ENCODE measurements at places on chromosomes 12 and 14. TPM values are rescaled to one million over a fixed set of nuclear protein-coding genes. Genes with fewer than 3 reads are reported as not detected.

DNA sequence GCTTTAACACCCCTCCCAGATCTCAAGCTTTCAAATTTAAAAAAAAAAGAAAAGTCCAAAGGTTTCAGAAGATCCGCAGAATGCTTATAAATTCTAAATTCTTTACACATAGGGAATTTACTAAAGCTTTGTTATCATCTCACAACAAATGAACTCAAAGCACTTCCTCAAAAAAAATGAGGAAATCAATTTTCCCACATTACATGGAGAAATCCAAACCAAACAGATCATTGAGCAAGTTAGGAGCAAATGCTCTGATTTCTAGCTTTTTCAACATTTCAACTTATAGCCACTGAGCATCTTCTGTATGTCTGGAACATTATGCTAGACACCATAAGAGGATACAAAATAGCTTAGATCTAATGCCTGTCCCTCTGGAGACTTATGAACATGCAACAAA is 161.0 kb downstream of the CEP128 start:
- no peak for DNase-seq
- H3K4me3 ChIP-seq: no peak overlapping the region
- H3K27me3 ChIP-seq: no peaks in the 10 kb centered on the region
- H3K4me1 ChIP-seq: no peaks in the 10 kb centered on the region

- H3K4me1 ChIP-seq: no peaks in the 10 kb centered on the region
- DNase-seq: no peak
- H3K36me3 ChIP-seq: no peaks in the 10 kb centered on the region
- H3K4me3 ChIP-seq: no peak overlapping the region
- H3K27me3 ChIP-seq: no peaks in the 10 kb centered on the region
Measured at GRCh38 chr12:92185052-92185451, 39.4 kb upstream of the BTG1 start.

DNA sequence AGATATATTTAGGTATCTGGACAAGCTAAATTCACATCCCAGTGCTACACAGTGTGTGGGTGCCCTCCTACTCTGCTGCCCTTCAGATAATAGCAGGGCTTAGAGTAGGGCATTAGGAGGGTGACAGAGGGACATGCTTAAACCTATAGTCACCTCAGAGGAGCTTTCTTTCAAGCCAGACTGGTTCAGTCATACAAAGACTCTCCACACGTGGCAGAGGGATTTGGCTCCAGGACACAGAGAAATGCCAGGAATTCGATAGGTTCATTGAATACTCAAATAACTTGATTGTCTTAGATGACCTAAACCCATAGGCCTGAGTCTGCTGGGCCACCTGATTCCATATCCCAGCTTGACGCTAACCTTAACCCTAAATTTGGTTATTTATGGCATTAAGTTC is 163.5 kb downstream of the TPH2 start:
- no peak overlapping the region for H3K27ac ChIP-seq
- no peak overlapping the region for H3K4me3 ChIP-seq
- no peaks in the 10 kb centered on the region for H3K27me3 ChIP-seq
- DNase-seq: no peak
- H3K36me3 ChIP-seq: no peaks in the 10 kb centered on the region

DNA sequence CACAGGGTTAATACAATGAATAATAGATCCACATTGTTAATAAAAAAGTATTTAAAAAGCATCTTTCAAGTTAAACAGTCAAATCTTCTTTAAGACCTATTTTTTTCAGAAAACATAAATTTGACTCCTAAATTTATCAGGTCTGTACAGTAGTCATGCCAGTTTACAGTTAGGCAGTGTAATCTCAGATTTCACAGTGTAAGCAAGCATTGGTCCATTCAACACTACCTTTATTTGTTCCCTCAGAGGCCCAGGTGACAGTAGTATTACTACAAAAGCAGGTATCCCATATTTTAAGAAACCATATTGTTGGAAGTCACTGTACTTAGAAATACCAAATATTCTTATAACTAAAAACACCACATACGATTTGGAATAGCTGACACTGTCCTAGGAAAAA is 6.1 kb downstream of the ATP2B1 start:
- no peak overlapping the region for H3K4me3 ChIP-seq
- DNase-seq: no peak
- H3K27me3 ChIP-seq: no peaks in the 10 kb centered on the region
- H3K4me1 ChIP-seq: peaks cover 52% of the 10 kb centered on the region

DNA sequence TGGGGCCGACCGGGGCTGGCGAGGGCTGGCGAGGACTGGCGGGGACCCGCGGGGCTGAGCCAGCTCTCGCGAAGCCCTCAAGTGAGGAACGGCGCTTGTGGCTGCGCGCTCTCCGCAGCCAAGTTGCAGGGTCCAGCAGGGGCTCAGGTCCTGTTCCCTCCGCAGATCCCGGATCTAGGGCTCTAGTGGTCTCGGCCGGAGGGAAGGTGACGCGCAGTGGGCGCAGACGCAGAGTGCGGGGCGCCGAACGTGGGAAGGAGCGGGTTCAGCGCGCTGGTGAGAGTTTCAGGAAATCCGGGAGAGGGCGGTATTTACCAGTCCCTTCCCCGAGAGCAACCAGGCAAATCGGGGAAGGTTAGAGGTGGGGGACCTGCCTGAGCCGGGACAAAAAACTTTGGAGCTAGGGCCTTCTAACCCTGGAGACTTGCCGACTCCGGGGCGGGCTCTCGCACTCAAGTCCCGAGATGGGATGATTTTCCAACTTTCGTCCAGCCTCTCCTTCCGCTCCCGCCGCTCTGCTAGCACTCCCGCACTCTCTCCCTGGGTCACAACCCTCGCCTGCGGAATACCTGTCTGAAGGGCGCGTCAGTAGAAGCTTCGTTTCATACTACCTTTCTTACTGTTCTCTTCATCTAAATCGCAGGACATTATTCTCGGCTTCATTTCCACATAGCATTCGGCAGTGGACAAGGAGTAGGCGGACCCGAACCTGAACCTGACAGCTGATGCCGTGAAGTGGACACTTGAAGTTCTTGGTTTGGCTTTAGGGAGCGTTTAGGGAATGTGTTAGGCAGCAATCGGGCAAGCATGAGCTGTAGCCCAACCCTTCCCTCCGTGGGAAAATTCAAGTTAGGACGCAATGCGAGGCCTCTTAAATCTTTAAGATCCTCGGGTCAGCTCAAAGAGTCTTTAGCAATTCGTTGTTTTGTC is 13.6 kb upstream of the PAX9 start:
- no peak overlapping the region for H3K27ac ChIP-seq
- H3K4me3 ChIP-seq: peak overlapping the region; percentile 41
- no peak for DNase-seq
- H3K36me3 ChIP-seq: no peaks in the 10 kb centered on the region

DNA sequence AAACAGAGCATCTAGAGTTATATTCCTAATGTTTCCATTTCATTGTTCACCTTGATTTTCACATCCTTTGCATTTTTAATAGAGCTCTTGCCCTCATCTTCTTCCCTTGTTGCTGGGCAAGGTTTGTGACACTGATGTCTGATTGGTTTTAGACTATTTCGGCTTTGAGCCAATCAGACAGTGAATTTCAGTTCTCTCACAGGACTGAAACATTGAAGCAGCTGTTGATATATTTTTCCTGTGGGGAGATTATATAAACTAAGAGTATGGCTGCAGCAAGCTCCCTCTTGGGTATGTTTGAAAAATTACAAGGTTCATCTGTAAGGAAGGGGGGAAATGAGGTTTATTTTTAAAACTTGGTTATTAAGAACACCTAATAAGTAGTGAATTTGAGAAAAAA is 51.2 kb downstream of the ATF7IP start:
- no peaks in the 10 kb centered on the region for H3K36me3 ChIP-seq
- H3K27me3 ChIP-seq: no peaks in the 10 kb centered on the region
- H3K4me1 ChIP-seq: peaks cover 22% of the 10 kb centered on the region
- no peak for DNase-seq
- H3K27ac ChIP-seq: no peak overlapping the region

DNA sequence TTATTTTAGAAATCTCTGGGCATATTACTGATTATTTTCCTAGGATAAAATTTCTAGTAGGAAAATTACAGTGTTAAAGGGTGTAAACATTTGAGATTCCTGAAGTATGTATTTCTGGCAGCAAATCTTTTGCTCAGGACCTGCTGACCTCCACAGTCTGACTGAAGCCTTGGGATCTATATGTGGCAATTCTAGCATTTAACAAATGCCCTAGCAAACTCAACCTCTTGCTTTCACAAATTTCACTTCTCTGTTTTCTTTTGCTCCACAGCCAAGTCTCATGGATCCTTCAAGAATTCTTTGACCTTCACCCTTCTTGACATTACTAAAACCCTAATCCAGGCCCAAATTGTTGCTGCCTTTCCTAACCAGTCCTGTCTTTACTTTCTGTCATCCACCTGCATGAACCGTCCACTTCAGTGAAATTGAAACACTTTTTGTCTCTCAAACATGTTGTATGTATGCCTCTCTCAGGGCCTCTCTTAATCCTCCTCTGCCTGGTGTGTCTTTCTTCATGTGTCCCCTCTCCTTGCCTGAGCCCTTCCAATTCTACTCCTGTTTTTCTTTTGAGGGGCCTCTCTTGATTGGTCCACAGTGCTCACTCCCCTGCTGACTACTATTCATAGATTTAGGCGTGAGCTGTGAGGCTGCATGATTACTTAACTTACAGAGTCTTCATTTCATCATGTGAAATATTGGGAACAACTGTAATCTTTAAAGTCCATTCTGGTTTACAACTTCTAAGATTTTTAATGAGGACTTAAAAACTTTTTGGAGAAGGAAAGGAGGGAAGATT is 5.1 kb upstream of the DYRK4 start:
- DNase-seq: no peak
- peaks cover under 1% of the 10 kb centered on the region for H3K27me3 ChIP-seq
- no peaks in the 10 kb centered on the region for H3K4me1 ChIP-seq
- H3K27ac ChIP-seq: no peak overlapping the region

DNA sequence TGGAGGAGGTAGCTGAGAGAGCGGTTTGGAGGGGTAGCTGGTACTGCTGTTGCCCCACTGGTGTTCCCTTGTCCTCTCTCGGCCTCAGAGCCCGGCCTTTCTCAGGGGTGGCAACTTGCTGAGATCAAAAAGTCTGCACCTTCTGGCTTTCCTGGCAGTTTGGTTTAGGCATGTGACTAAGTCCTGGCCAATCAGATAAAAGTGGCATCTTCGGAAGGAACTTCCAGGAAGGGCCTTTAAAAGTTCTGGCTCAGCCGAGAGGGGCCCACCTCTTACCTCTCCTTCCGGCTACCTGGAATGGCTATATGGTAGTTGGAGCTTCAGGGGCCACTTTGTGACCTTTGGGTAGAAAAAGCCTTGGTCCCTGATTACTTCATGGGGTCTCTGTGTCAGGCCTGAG is 152.6 kb downstream of the GLT1D1 start:
- H3K4me3 ChIP-seq: no peak overlapping the region
- no peak overlapping the region for H3K27ac ChIP-seq
- H3K27me3 ChIP-seq: no peaks in the 10 kb centered on the region
- H3K4me1 ChIP-seq: no peaks in the 10 kb centered on the region
- H3K36me3 ChIP-seq: no peaks in the 10 kb centered on the region

DNA sequence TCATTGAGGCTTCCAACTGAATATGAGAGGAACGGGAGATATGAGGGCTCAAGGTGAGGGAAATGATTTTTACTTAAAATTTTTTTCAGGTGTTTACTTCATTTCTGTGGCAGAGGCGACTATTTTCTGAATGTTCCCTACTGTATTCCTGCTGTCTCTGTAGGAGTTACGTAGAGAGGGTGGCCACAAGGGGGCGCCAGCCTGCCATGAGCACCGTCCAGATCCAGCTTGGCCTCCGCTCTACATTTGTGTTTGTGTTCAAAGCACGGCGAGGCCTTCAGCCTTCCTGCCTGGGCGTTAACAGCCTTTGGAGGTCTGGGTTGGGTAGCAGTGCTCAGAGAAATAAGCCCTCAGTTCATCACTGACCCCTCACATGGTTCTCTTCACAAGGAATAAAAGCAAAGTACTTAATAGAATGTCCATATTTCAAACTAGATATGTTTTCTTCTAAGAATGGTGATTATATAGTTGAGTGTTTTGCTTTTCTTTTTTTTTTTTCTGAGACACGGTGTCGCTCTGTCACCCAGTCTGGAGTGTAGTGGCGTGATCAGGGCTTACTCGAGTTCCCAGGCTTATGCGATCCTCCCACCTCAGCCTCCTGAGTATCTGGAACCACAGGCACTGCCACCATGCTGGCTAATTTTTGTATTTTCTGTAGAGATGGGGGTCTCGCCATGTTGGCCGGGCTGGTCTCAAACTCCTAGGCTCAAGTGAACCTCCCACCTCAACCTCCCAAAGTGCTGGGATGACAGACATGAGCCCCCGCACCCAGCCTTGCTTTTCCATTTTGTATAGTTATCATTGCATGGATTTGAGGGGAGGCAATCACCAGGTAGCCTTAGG is 22.3 kb downstream of the CKB start:
- H3K36me3 ChIP-seq: no peaks in the 10 kb centered on the region
- H3K4me1 ChIP-seq: peaks cover 28% of the 10 kb centered on the region
- peak overlapping the region; percentile 47 for H3K27ac ChIP-seq
- DNase-seq: peak; percentile 77
- H3K4me3 ChIP-seq: no peak overlapping the region
- H3K27me3 ChIP-seq: no peaks in the 10 kb centered on the region

DNA sequence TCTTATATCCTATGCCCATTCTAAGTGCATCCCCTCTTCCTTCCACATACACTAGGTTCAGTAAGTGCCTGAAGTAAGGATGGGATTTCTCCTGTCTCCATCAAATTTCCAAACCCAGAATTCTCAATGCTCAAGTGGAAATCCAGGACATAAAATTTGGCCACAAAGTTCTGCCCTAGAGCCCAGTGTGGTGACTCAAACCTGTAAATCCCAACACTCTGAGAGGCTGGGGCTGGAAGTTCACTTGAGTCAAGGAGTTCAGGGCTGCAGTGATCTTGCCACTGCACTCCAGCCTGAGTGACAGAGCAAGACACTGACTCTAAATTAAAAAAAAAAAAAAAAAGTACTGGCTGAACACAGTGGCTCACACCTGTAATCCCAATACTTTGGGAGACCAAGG is 4.5 kb upstream of the ARF3 start:
- DNase-seq: no peak
- no peak overlapping the region for H3K4me3 ChIP-seq
- H3K36me3 ChIP-seq: no peaks in the 10 kb centered on the region
- peaks cover 5% of the 10 kb centered on the region for H3K4me1 ChIP-seq
- H3K27ac ChIP-seq: no peak overlapping the region

GRCh38 chr12:89230376-89231315 is 121.7 kb downstream of the DUSP6 start:
- no peaks in the 10 kb centered on the region for H3K27me3 ChIP-seq
- no peak overlapping the region for H3K4me3 ChIP-seq
- H3K36me3 ChIP-seq: no peaks in the 10 kb centered on the region
- no peak for DNase-seq
- H3K27ac ChIP-seq: no peak overlapping the region
- H3K4me1 ChIP-seq: no peaks in the 10 kb centered on the region

GRCh38 chr14:44657696-44658388 is 150.8 kb upstream of the FSCB start:
- no peak overlapping the region for H3K27ac ChIP-seq
- no peak overlapping the region for H3K4me3 ChIP-seq
- DNase-seq: no peak

TAS2R10 gene
- not detected for total RNA-seq

ANKLE2 gene
- 44.9 TPM for total RNA-seq

REM2 gene
- not detected for total RNA-seq

WSCD2 gene
- total RNA-seq: 0.10 TPM

CD163L1 gene
- 0.53 TPM for total RNA-seq

SH2B3 gene
- 19.1 TPM for total RNA-seq

ESRRB gene
- total RNA-seq: 9.4 TPM
